ENCODE measurements at places on chromosomes 2 and 18.

GRCh38 chr2:16617282-16618266, 48.1 kb downstream of the CYRIA start:
- DNase-seq, result no peak

DNA sequence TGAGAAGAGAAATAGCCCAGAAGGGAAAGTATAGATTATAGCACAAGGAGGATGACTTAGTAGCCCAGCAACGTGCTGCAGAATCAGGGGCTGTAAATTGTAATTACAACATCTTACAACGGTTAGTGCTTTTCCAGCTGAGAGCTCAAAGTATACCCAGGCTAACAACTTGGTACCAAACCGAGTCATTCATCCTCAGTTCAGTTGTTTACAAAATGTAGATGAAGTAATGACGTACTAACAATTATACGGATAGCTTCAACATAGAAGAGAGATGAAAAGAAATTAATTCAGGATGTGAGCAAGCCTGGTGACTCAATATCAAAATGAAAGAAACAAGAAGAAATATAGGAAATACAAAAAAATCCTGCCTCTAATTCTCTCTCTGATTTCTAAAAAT, 99.2 kb downstream of the DYNAP start:
- DNase-seq, result no peak

DNA sequence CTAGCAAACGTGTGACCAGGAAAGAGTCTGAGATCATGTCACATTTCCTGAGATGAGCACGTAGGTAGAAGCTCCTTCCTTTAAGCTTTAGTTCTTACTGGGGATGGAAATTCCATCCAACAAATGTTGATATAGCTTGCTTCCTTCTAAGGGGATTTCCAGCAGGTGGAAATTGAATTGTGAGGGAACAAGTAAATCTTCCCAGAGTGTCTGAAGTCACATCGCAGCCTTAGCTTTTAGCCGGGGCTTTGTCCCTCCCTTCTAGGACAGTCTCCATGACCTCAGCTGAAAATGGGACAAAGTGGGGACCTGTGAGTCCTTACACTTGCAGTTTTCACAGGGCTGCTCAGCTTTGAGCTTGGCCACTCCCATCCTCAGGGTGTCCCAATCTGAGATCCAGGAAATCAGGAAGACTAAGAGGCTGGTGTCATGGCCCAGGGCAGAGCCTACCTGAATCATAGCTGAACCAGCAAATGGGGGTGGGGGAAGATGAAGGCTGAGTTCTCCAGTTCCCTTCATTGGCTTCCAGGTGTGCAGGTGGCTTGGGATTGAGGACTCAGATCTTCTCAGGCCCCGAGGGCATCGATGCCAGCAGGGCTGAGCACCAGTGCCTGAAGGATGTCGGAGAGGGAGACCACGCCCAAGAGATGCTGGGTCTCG, 8.3 kb downstream of the PRKAG3 start:
- DNase-seq, result no peak

GRCh38 chr2:136308611-136309010, 190.7 kb upstream of the CXCR4 start:
- DNase-seq, result no peak

GRCh38 chr2:2926858-2927175, 450.8 kb downstream of the EIPR1 start:
- no peak for DNase-seq

GRCh38 chr2:54287532-54287931, 31.5 kb upstream of the TSPYL6 start:
- DNase-seq, result no peak

Measured in CD4-positive, alpha-beta T cell treated with Interleukin-12 subunit alpha and Interleukin-12 subunit beta, for 1 hour (primary cell).